Fibroblast of skin of left quadriceps (primary cell): ENCODE measurements at places on chromosomes 12 and 14.

DNA sequence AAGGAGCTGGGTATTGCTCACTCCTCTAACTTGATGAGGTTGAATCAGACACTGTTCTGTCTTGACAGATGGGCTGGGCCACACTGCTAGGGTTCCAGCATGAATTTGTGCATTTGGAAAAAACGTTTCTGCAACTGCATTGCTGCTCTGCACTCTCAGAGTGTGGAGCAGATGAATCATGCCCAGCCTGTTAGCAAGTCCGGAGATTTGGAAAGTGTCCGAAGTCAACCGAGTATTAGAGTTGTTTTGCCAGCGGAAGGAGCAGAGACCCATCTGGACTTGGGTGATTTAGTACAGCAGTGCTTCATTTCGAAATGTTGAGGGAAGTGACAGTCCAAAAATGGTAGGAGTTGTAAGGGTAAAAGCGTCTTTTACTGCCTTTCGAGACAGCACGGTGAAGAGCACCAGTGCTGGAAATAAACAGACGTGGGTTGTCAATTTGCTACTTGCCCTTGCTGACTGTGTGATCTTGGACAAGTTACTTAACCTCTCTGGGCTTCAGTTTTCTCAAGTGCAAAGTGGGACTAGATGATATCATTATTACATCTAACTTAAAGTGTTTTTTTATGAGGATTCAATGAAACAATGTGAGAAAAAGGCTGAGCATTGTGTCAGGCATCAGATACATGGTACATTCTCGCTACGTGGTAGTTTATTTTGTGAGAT, 139.5 kb downstream of the CHST11 start:
- DNase-seq: peak; percentile 85

GRCh38 chr12:60021235-60021634, 425.4 kb downstream of the SLC16A7 start:
- DNase-seq: no peak

- no peak for DNase-seq
Measured at GRCh38 chr14:35332517-35333263, 40.5 kb downstream of the PSMA6 start.

GRCh38 chr12:2540535-2540941, 254.2 kb upstream of the FKBP4 start:
- DNase-seq: no peak

GRCh38 chr12:4444031-4444430, 1.6 kb downstream of the FGF6 start:
- DNase-seq: no peak

- no peak for DNase-seq
Measured at GRCh38 chr14:71486279-71486678, 445.9 kb upstream of the RGS6 start.

DNA sequence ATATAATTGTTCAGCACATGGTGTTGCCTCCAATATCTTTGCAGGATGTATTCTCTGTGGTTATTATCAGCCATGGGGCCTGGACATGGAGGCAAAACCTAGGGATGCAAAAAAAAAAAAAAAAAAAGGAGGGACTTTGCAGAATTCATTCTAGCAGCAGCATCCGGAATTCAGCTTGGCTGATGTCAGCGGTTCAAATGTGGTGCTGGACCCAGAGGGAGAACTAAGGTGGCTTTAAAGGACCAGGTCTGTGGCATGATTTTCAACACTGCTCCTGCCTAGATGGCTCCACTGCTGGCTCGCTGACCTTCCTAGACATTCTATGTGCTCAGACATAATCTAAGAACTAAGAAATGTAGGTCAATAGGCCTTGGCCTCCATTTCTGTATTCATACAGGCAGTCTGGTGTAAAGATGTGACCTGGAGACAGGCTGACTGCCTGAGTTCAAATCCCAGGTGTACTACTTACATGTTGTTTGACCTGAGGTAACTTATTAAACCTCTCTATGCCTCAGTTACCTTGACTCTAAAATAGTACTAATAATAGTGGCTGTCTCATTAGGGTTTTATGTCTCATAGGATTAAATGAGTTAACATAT, 108.6 kb downstream of the PPM1A start:
- no peak for DNase-seq

DNA sequence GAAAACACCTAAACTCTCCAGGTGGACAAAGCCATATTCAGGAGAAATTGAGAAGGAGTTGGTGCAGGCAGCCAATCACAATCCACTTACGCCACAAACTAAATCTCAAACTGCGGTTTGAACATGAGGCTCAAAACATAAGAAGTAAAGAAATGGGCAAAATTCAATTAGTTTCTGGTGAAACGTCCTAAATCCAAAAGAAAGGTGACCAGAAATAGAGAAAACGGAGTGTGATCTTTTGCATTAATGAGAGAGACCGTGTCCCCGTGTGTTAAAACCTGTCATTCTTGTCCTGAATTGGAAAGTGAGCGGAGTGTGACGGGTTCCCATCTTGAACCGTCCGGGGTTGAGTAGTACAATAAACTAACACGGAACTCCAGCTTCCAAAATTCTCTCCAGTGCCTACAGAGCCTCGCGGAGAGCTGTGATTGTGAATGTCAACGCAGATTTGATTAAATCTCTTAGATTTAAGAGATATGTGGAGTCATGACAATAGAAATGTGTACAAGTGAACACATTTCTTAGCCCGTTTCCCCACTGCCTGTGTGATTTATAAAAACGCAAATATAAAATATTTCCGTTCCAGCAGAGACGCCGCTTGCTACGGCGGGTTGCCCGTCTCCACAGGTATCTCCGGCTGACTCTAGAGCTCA, 595 bp upstream of the METAP2 start:
- DNase-seq: no peak

DNA sequence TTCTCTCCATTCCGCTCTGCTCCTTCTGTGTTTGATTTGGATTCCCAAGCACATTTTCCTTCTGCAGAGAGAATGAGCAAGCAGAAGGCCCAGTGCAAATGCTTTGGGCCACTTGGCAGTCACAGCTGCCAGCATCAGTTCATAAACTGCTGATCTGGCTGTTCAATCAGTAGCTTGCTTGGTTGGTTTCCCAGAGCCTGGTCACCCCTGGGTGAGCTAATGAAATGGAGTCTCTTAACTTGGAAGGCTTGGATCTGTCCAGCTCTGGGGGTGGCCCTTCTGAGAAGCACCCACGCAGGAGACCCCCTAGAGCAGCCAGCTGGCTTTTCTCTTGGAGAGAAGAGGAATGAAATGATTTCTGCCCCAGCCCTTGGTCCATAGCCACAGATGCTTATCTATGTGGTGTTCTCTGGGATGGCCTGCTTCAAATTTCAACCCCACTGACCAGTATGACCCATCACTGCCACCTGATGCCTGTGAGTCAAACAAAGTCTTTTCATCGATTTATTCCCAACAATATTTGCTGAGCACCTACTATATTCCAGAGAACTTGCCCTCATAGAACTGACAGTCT, 30.3 kb downstream of the FAIM2 start:
- no peak for DNase-seq

GRCh38 chr12:94694732-94695131, 44.4 kb upstream of the TMCC3 start:
- DNase-seq: no peak

DNA sequence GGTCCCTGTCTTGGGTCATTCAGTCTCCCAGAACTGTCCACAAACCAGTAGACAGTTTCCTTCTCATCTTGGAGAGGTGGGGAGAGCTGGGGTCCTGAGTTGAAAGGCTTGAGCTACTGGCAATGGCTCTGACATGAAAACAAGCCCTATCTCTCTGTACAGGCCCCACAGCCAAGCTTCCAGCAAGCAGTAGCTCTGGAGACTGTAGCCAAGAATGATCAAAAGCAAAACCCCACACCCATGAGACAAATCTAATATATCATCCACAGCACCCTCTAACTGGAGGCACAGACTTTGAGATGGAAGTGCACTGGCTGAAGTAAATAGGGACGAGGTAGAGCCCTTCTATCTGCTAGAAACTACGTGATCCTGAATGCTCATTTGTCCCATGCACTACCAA, 40.9 kb downstream of the RERG start:
- DNase-seq: no peak

DNA sequence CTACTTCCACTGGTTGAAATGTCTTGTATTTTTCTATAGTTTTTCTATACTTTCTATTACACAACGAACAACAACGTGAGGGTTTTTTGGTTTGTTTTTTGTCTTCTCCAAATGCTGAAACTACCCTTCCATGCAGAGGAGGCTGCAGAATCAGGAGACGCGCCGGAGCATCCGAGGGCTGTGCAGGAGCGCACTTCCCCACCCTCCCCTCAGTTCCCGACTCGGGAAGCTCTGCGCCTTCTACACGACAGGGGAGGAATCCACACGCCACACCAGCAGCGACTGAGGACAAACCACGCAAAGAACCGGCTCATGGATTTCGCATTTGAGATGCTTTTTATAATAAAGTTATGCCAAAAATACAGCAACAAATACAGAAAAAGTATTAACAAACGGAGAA, 30.9 kb downstream of the SLC15A4 start:
- no peak for DNase-seq

DNA sequence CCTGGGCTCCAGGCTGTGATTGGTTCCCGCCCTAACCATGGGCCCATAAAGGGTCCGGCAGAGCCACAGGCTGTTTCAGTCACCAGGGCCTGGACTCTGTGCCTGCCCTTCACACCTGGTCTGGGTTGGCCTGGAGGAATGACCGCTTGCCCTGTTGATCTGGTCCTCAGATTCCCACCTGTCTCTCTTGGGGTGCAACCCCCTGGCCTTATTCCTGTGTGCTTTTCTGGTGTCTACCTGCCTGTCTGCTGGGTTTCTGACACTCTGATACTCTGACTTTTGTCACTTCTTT, 2.9 kb upstream of the KRT83 start:
- no peak for DNase-seq

GRCh38 chr12:30304528-30304927, 391.1 kb downstream of the IPO8 start:
- DNase-seq: no peak

GRCh38 chr14:53542732-53543131, 389.6 kb upstream of the DDHD1 start:
- peak; percentile 54 for DNase-seq

GRCh38 chr12:62654326-62655241, 188.0 kb downstream of the MON2 start:
- DNase-seq: no peak

DNA sequence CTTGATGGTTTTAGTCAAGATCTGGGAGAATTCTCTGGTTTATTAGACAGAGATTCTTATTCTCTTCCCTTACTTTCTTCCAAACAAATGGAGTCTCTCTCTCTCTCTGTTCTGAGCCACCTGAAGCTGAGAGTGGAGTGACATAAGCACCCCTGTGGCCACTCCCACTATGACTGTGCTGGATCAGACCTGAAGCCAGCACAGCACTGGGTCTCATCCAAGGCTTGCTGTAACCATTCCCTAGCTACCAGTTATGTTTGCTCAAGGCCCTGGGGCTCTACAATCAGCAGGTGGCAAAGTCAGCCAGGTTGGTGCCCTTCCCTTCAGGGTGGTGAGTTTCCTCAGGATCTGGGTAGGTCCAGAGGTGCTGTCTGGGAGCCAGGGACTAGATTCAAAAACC, 568.5 kb downstream of the AACS start:
- DNase-seq: no peak

DNA sequence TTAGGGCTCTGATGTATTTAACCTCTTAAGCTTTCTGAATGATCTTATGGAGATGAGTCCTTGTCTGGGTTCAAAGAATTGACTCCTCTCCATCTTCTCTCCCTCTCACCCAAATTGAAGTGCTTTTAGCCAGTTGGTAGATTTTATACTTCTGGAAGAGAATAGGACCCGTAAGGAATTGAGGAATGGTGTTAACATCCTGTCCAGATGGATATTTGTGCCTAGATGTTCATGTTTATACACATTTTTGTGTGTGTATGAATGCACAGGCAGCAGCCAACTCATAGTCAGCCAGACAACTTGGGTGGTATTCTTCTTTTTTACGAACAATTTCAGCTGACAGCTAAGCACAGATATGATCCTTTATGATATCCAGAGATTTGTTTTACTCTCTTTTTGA, 449.6 kb upstream of the RGS6 start:
- no peak for DNase-seq

DNA sequence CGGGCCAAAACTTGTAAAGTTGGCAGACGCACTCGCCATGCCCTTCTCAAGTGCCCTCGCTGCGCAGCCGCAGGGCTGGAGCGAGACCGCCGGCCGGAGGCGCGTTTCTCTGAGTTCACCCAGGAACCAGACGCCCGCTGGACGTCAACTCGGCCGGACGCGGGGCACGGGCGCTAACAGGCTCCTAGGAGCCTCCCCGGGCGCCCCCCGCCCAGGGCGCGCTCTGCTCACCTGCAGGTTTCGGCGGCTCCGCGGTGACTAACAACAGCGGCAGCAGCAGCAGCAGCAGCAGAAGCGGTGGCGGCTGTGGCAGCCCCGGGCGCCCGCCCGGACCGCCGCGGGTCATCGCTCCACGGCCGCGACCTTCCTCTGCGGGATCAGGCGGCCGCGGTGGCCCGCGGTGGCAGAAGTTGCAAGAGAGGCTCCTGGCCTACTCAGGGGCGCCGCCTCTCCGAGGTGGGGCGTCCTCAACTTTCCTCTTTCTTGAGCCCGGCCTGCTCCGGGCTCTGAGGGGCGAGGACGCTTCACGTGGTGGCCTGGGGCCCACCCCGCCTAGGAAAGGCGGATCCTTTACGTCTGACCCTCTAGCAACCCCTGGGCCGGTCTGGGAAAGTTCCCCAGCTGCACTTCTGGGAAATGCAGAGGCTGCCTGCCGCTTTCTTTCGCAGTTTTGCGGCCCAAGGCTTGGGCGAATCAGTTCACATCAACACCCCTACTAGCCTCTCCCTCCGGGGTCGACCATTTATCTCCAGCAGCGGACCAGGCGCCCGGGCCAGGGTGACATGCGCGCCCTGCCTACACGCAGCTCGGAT, at the start of gene PLBD1:
Gene PLBD1, minus strand, starts transcription at position 533 of the 812 bp plus-strand sequence. Its CDS starts 187 bp downstream, at position 346.
- no peak for DNase-seq

- no peak for DNase-seq
Measured at GRCh38 chr12:325906-326305, 63.2 kb downstream of the KDM5A start.
